ENCODE measurements at places on chromosomes 11 and 22.

DNA sequence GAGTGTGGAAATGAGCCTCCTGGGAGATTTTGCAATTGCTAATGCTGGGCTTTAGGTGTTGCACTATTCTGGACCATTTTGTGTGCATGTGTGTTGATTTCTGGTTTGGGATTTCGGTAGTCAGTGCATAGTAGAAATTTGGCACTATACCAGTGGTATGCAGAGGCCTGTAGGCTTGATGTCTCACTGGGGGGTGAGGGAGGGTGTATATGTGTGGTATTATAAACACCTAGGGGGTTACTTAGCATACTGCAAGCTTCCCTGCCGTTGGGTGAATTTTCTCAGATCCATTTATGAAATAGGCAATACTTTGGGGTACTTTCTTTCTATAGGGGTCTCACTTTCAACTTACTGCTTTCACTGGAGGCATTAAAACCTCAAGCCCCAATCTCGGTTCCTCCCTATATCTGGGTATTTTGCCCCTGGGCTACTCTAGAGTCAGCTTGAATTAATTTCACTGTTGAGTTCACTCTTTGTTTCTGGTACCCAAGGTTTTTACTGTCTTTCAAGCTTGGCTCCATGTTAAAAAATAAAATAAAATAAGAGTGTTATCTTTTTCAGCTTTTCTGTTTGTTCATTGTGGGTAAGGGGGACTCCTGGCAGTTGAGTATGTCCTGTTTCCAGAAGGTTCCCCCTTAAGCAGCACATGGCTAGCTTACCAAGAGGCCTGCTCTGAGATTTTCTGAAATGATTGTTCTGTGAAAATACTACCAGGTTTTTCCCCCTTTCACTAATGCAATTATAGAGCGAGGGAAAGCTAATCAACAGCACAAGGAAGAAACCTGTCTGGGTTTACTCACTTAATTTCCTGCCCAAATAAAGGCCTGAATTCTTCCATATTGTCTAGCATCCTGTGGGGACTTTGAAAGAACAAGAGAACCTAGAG is 45.8 kb downstream of the PPFIBP2 start:
- DNase-seq: no peak

GRCh38 chr11:1541474-1542204 is 30.4 kb downstream of the DUSP8 start:
- DNase-seq: no peak

GRCh38 chr11:73267122-73267846 is 4.9 kb upstream of the P2RY6 start:
- no peak for DNase-seq

- DNase-seq: no peak
Observed at GRCh38 chr11:86984701-86985100, 29.5 kb upstream of the FZD4 start.

DNA sequence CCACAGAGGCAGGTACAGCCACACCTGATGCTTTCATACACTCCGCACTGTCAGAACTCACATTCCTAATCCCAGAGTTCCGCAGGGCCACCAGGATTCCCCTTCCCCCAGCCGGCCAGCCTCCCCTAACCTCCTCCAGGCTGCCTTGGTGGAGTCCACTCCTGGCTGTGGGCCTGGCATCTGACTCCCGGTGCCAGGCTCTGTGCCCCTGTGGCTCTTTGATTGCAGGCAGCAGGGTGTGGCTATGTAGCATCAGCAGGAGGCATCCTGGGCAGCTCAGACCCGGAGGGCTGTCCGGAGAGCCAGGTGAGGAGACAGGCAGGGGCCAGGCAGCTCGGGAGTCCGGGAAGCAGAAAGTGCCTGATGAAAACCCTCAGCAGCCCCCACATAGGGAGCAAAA is 1432.9 kb downstream of the BRD1 start:
- DNase-seq: no peak

GRCh38 chr11:103709371-103709770 is 327.1 kb upstream of the DDI1 start:
- DNase-seq: no peak

- peak; percentile 29 for DNase-seq
Observed at GRCh38 chr11:5476186-5476819, 12.2 kb upstream of the OR52D1 start.

- no peak for DNase-seq
Observed at GRCh38 chr11:119496997-119497396, 74.0 kb upstream of the THY1 start.

- DNase-seq: no peak
Observed at GRCh38 chr11:3824714-3825472, 15.9 kb downstream of the RHOG start.

DNA sequence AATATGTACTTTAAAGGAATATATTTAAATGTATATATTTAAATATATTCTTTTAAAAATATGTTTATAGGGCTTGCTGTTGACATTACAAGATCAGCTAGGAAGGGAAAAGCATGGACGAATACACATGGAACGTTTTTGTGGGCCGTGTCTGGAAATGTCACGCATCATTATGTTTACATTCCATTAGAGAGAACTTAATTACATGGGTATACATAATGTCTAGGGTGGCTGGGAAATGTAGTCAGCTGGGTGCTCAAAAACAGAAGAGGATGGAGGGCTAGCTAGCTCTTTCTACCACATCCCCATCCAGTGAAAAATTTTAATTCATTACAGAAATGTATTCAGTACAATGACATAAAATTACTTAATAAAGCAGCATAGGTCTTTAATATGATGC is 371.2 kb downstream of the DYNC2H1 start:
- no peak for DNase-seq

- no peak for DNase-seq
Observed at GRCh38 chr11:46461461-46461927, 69.9 kb upstream of the CHRM4 start.

DNA sequence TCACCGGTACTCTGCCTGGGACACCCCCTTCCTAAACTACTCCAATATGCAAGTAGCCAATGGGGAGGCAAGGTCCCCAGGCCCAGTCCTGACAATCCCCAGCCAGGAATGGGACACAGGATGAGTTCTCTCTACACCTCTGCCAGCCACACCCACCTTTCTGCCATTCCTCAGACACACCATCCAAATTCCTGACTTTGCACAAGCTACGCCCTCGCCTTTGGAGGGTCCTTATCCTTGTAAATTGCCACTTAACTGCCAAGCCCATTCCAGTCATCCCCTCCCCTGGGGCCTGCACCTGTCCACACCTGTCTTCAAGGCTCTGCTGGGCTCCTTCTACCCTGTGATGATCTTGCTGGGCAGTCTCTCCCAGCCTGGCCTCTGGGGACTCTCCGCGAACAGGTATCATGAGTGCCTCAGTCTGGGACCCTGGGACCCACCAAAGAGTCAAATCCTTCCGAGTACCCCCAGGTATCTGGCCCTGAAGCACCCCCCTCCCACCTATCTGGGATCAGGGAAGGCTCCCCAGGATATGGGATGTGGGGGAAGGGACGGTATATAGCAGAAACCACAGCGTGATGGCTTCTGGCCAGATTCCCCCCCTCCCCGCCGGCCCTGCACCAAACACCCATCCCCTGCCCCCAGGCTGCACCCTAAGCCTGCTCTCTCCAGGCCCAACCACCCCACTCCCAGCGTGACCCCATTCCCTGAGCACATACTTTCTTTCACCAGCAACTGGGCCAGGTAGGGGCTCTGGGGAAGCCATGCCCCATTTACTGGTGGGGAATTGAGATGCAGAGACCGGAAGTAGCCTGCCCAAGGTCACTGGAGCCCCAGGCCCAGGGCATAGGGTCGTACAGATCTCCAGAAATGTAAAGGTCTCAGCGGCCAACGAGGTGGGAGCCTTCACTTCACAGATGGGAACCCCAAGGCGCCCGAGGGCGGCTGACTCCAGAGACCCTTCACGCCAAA is 806 bp downstream of the ARAP1 start:
- DNase-seq: no peak

DNA sequence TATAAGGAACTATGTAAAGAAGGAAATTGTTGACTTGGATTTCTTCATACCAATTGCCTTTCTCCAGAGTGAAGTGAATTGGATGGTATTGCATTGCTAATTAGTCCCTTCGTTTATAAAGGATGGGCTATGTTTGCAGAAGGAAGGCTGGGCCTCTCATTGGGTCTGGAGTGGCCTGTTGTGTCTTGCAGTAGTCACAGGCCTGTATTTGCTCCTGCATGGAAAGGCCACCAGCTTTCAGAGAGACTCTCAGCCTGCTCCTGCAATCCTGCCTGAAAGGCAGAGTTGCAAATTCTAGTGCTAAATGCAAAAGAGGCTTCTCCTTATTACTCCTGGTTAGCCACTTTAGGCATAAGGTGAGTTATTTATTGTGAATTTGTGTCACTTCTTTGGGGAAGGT is 103.8 kb downstream of the EXT2 start:
- no peak for DNase-seq

DNA sequence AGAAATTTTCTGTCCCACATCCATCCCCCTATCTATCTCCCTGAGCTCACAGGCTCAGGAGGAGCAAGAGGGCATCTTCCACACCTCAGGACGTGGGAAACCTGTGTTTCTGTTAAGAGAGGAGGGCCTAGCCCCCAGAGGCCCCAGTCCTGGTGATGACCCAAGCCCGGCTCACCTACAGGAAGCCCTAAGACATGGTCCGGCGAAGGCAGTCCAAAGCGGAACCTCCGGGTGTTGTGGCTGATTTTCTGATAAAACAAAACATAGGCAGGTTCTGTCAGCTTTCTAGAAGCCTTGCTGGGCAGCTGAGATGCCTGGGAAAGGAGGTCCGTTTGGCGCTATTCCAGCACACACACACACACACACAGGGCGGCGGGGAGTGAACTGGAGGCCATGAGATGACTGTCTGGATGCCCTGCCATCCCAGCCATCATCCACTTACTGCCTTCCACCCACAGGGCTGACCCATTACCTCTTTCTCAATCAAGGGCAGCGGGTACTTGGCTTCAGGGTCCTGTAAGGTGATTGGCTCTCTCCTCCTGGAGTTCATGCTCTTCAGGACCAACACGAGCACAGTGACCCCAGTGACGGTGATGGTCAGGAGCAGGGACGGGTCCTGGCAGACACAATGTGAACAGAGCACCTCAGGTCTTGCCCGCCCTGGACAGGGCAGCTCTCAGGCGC is 882 bp downstream of the CYB5R2 start:
- no peak for DNase-seq

- no peak for DNase-seq
Observed at GRCh38 chr22:28095316-28096095, 176.4 kb upstream of the PITPNB start.

GRCh38 chr22:25573841-25574240 is 9.4 kb downstream of the GRK3 start:
- DNase-seq: no peak

GRCh38 chr11:128346804-128347203 is 240.6 kb downstream of the ETS1 start:
- DNase-seq: no peak

- DNase-seq: no peak
Observed at GRCh38 chr11:44097821-44098220, 2.3 kb downstream of the EXT2 start.

GRCh38 chr11:3989921-3990290 is 104.7 kb upstream of the RRM1 start:
- DNase-seq: no peak

DNA sequence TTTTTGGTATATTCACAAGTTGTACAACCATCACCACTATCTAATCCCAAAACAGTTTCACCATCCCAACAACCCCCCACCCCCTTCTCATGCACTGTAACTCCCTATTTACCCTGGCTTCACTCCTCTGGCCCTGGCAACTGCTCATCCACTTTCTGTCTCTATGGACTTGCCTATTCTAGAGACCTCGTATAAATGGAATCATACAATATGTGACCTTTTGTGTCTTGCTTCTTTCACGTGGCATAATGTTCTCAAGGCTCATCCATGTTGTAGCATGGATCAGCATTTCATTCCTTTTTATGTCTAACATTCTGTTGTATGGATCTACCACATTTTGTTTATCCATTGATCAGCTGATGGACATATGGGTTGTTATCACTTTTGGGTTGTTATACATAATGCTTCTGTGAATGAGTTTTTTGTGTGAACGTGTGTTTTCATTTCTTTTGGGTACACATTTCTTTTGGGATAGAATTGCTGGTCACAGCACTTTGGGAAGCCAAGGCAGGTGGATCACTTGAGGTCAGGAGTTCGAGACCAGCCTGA is 46.1 kb downstream of the GDPD5 start:
- DNase-seq: no peak

DNA sequence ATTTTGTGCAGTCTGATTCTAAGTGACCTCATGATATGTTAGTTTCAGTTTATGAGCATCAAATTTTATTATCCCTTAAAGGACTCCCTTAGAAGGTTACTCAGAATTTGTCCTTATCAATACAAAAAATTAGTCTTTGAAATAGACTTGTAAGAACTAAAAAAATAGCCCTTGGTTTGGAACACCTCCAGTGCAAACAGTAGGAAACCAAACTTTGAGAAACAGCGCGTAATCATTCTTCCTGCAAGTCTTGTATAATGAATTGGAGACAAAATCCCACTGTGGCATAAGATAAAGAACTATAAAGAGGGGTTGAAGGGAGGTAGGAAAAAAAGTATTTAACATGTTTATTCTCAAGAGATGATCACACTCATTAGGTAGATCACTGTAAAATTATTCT is 10.8 kb upstream of the MSANTD4 start:
- DNase-seq: no peak

GRCh38 chr11:1555713-1556153 is 16.3 kb downstream of the DUSP8 start:
- no peak for DNase-seq

DNA sequence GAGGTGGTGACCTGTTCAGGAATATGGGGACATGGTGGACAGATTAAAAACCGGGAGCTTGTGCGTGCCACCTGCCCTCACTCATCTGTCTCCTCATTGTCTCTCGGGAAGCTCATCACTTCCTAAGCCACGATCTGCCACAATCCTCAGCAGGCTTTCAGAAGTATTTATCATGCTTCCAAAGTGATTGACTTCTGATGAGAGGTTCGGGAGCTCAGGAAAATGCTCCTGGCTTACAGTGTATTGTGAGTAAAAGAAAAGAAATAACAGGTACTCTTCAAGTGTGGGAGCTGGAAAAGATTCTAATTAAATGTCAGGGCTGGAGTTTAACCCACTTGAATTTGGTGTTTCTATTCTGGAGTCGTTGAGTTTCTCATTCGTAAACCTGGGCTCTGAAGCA is 91.9 kb upstream of the DRD2 start:
- DNase-seq: no peak

Measured in fibroblast of the conjunctiva (primary cell).